ENCODE measurements at places on chromosomes 2 and 18.
A peak's percentile ranks its signal among the peaks of the same experiment; 100 is the strongest.

GRCh38 chr18:77106331-77106730 is 26.3 kb downstream of the MBP start:
- peak; percentile 50 for DNase-seq

DNA sequence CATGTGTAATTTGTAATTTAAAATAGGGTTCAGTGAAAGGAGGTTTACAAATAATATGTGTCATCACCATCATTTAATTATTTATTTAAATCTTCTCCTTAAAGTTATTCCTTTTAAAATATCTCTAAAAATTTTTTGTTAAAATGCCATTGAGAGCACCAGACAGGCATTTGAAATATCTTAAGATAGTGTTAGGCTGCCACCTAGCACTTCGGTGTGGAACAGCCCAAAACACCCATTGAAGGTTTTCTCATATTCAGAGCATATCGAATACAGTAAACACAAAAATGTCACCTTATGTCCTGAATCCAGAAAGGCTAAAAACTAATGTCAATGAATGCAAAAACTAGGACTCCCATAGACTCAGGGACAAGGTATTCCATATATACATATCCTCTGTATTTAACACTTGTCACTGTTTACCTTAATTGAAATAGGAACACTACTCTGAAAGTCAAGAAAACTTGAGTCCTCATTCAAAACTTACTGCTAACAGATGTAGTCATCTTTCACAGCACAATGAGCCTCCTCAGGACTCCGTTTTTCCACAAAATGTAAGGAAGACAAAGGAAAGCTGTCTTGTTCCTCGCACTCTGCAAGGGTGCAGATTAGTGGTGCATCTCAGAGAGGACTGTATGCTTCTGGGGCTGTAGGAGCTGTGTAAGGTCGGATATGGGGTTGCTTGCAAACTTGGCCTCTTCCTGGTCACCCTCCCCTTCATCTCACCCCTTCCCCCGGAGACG is 329.5 kb downstream of the PAX3 start:
- no peak for DNase-seq

- no peak for DNase-seq
Observed at GRCh38 chr2:28628987-28629386, 122.6 kb upstream of the PPP1CB start.

- peak; percentile 15 for DNase-seq
Observed at GRCh38 chr2:134324947-134325346, 71.1 kb downstream of the MGAT5 start.

- DNase-seq = no peak
Observed at GRCh38 chr2:39545957-39546356, 108.9 kb upstream of the MAP4K3 start.

DNA sequence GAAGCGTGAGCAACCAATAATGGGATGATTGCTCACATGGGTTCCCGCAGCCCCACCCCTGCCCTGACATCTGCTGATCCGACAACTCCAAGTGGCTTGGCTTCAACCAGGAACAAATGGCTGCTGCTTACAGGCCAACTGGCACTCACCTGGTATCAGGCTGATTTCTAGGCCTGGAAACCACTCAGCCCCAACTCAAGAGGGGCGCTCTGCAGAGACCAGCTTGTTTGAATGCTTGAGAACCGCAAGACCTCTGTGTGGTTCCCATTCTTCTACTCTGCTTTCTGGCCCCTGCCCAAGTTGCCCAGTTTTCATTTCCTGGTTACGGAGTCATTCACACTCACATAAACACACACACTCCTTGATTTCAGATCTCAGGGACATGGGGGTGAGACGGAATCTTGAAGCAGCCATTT is 52.0 kb downstream of the TNP1 start:
- no peak for DNase-seq

DNA sequence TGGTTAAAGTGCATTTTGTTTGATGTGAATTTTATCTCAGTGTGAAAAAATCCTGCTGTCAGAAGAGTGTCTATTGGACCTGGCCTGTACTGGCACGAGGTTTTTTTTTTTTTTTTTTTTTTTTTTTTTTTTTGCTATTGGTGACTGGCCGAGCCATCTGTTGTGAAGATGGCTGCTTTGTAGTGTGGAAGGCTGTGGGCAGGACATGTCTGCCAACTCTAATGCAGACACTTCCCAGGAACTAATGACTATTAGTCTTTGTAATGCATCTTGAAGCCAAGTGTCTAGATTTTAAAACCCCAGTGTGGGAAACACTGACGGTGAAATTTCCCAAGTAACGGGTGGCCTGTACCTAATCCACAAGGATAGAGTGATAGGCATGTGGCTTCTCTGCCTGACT is 34.3 kb downstream of the ZAP70 start:
- DNase-seq = no peak

DNA sequence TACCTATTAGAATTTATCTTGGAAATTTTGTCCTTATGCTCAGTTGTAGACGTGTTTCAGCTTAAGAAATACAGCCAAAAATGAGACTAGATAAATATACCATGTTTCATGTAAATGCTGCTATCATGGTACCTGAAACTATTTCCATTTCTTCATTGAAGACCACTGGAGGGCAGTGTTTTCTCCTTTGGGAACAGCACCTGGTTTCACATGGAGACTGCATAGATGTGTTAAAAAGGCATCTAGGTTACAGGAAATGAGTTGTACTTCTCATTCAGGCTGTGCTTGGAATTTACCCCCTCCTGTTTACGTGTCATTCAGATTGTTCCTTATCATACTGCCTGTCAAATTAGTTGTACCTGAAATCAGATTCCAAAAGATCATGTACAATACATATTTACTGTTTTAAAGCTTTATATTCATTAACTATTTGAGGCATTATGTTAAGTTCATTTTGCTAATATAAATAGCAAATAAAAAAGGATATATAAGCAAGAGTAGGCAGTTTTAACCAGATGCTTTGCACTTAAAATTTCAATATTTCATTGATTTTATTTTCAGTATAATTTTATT is 57.3 kb upstream of the PSMD14 start:
- no peak for DNase-seq

DNA sequence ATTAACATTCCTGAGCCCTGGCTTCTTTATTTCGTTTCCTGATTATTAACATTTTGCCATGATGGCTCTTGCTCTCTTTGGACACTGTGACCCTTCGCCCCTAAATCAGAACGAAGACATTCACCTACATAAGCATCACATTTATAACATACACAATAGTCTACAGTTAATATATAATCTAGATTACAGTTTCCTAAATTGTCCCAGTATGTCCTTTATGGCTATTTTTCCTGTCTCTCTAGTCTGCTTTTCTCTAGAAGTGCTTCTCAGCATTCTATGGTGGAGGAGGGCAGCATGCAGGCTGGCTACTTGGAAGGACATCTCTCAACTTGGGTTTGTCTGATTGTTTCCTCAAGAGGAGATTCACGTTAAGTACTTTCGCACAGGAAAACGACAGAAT is 49.9 kb downstream of the FAM210A start:
- no peak for DNase-seq

GRCh38 chr2:47223980-47224379 is 68.9 kb upstream of the STPG4 start:
- DNase-seq = no peak

DNA sequence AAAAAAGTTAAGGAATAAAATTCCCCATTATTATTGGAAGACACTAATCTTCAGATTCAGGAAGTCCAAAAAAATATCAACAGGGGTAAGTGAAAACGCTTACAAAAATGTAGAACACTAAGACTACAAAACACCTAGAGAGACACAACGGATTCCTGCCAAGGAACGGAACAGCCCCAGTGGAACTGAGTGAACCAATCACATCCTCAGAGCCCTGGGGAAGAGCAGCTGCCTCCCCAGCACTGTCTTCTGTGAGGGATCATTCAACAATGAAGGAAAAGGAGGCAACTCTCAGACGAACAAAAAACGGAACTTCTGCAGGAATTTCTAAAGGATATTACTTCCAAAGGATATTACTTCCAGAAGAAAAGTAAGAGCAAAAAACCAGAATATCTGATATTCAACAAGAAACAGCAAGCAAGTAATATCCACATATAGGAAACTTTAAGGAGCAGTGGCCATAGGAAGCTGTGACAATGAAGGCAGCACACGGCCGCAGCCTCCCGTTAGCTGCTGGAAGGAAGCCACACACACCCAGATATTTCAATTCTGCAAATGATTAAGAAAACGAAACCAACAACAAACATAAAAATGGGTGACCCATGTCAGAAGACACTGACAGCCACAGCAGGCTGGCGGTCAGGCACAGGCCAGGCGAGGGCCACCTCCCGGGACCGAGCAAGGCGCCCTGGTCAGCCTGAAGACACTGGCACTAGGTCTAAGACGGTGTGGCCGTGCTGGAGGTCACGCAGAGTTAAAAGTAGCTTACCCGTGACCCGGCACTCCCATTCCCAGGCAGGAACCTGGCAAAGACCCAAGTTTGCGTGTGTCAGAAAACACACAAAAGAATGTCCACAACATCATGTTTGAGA is 81.8 kb downstream of the HDAC4 start:
- DNase-seq = no peak

- no peak for DNase-seq
Observed at GRCh38 chr2:183371545-183371944, 247.3 kb downstream of the NUP35 start.

GRCh38 chr18:24472591-24472990 is 12.2 kb downstream of the HRH4 start:
- no peak for DNase-seq

DNA sequence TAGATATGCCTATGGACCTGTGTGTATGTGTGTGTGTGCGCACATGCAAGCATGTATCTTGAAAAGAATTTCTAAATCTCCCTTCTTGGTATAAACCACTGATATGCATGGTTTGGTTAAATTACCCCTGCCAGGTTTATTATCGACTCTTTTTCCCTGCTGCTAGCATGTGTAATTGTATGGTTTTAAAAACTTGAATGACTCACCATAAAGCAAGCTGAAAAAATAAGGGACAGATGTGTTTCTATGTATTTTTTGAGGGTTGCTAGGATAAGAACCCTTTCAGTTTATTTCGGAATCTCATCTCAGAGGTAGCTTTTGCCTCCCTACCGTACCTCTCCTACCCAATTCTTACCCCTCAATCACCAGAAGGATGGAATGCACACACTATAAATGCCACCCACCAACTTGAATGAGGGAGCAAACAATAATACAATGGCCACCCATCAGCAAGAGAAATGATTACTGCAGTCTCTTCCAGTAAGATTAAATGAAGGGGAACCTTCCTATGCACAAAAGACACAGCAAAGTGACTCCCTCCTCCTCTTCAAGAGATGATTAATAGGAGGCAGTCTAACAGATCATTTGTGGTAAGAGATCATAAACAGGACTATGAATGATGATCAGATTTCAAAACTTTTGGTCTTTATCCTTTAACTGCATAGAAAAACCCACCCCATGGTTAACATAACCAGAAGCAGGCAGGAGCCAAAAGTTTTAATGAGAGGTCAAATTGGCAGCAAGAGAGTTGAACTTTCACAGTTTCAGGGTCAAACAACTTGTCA is 357.2 kb downstream of the SATB2 start:
- no peak for DNase-seq

GRCh38 chr2:65018141-65018582 is 29.0 kb downstream of the SLC1A4 start:
- no peak for DNase-seq

GRCh38 chr18:26267357-26267930 is 41.2 kb downstream of the TAF4B start:
- no peak for DNase-seq
